ENCODE measurements at places on chromosomes 7 and 10.

- DNase-seq, result no peak
Measured at GRCh38 chr10:98994030-98994429, 241.6 kb downstream of the HPSE2 start.

DNA sequence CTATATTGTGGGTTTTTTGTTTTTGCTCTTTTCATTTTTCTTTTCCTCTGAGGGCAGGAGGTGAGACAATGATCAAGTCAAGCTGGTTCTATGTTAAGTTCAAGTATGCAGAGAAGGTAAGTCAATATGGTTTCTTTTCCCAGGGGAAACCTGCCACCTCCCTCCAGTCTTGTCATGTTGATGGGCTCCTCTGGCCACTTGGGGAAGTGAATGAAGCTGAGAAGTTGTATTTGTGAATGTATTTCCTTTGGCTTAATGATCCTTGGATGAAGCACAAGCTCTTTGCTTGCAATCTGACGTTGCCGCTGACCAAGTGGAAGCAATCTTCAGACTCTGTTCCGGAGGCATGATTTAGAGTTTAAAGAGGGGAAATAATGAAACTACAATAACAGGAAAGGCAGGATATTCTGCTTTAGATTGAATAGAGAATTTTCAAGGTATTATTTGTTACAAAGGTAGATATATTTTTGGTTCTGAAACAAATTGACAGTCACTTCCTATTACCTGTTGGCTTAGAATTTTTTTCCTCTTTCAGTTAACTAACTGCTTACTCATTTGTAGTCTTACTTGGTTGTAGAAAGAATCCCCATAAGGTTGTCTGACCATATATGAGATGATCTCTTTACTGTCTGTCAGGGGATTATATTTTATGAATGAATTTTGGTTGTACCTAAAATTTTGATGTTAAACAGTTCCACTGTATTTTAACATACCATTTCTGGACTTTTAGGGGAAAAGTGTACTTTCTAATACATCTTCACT, 369.6 kb downstream of the AUTS2 start:
- no peak for DNase-seq

GRCh38 chr10:117537436-117537903, 5.1 kb upstream of the EMX2 start:
- no peak for DNase-seq

- DNase-seq, result no peak
Measured at GRCh38 chr7:6613706-6614105, 1.7 kb upstream of the ZNF853 start.

DNA sequence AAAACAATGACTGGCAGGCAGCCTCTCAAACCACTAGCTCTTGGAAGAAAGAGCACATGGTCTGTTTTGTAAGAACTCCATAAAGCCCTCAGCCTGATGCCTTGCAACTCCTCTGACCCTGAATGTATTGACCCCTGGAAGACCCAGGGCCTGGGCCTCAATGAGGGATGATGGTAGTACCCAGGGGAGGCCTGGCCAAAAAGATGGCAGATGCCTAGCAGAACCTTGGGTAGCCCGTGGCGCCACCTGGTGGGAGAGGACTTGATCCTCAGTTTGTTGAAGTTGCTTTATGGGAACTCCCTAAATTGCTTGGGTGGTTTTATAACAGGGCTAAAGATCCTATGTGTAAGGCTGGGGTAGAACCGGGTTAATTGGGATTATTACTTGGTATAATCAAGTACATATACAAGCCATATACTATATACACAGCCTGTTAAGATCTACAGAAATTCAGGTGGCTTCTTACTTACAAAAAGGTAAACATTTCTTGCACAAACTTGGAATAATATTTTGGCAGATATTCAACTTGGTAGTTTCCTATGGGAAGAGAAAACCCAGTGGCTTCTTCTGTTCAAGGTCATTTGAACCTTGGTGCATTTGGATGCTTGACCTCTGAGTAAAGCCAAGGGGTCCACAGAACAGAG, 95.8 kb upstream of the CACUL1 start:
- peak; percentile 57 for DNase-seq

GRCh38 chr10:95290461-95291364, at the start of gene PDLIM1:
PDLIM1 (minus strand) TSS chr10:95291003; CDS start chr10:95290915, 88 bp downstream.
- DNase-seq, result peak; percentile 73

DNA sequence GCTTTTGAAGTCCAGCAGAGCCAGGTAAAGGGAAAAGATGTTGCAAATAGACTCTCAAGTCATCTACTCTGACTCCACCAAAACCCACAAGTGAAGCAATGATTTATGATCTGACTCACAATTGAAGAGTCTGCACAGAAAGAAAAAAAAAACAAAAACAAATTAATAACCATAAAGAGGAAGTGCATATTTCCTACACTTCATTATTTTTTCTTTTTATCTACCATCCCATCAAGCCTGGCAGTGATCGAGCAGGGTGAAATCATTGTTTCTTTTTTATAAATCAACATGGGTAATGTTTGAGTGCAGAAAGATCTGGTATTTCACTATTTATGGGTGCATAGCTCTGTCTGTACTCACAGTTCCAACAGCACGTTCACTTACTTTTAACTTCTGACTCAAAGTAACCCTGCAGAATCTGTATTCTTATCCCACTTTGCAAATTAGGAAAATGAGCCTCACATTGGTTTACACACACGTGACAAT, 829.0 kb downstream of the TNS3 start:
- DNase-seq, result no peak

DNA sequence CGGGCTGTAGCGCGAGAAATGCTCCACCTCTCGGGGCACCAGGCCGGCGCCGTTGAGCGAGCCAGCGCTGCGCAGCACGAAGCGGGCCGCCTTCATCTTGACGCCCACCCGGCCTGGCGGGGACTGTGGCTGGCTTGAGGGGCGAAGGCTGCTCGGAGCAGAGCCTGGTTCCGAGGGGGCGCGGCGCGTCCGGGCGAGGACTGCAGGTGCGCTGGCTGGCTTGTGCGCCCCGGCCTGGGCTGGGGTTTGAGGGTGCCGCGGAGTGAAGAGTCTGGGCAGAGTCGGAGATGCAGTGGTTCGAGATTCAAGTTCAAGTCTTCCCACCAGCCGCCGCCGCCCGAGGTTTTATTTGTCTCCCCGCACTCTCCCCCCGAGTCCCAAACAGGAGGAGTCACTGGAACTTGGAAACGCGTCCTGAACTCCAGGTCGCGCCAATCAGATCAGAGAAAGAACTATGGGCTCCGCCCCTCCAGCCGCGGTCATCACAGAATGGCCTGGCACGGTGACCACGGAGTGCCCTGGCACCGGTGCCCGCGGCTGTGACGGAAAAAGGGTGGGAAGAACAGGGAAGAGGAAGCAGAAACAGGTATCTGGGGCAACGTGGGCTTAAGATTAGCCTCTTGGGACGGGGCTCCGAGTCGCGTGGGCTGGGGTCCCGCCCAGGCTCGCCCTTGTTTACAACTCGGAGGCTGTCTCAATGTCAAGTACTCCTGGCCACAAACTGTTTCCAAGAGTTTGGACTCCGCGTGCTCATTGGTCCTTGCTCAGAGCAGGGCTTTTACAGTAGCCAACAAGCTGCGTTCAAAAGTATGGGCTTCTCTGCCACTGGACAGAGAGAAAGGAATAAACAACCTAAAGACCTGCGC, at the start of gene PDK4:
TSS of gene PDK4 (minus strand) at position 319 of the 866 bp plus-strand sequence. CDS start at position 96, 223 bp downstream.
- DNase-seq, result peak; percentile 52

DNA sequence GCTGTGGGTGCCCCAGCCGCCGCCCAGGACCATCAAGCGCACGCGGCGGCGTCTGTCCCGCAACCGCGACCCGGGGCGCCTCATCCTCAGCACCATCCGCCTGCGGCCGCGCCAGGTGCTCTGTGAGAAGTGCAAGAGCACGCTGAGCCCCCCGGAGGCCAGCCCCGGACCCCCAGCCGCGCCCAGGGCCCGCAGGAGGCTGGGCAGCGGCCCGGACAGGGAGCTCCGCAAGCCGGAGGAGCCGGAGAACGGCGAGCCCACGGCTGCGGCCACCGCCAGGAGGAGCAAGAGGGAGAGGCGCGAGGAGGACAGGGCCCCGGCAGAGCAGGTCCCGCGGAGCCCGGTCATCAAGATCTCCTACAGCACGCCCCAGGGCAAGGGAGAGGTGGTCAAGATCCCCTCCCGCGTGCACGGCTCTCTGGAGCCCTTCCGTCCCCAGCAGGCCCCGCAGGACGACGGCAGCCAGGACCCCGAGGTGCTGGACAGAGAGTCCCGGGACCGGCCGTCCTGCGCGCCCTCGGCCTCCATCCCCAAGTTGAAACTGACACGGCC, 8.0 kb downstream of the PWWP2B start:
- DNase-seq, result no peak

DNA sequence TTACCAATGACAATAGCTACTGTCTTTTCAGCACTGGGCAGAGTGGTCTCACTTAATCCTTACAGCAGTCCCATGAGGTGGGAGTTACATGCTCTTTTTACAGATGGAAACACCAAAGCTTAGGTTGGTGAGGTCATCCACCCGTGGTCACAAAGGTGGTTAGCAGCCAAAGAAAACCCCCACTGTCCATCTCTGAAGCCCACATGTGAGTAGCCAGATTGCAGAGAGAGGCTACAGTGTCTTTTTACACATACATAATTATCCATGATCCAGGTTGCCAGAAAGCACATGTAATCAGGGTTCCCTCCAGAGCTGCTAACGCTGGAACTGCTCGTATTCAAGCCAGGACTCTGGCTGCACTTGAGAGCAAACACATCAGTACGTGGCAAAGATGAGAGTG, 24.6 kb upstream of the ANKRD2 start:
- no peak for DNase-seq

DNA sequence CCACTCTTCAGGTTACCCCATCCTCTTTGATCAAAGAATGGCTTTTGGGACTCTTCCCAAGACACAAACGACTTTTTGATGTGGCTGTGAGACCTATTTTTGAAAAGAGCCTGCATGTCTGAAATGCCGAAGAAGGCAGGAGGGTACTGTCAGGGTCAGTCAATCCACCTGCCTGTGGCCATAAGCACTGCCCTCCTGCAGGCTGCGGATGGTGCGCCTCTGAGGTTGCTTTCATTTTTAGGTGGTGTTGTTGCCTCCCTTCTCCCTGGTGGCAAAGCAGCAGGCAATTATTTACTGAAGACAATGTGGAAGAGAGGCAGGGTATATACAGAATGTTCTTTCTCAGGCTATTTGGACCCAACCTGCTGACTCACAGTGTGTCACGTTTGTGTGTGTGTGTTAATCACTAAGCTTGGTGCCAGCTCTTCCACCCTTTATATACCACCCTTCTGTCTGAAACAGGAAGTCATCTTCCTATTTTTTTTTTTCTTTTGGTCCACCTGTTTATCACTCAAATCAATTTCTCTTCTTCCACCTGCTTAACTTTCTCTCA, 1421.2 kb upstream of the CELF2 start:
- no peak for DNase-seq

Measured in CD4-positive, alpha-beta T cell treated with Interleukin-4 for 1 hour (primary cell).